ENCODE measurements at places on chromosomes 3 and 15.

DNA sequence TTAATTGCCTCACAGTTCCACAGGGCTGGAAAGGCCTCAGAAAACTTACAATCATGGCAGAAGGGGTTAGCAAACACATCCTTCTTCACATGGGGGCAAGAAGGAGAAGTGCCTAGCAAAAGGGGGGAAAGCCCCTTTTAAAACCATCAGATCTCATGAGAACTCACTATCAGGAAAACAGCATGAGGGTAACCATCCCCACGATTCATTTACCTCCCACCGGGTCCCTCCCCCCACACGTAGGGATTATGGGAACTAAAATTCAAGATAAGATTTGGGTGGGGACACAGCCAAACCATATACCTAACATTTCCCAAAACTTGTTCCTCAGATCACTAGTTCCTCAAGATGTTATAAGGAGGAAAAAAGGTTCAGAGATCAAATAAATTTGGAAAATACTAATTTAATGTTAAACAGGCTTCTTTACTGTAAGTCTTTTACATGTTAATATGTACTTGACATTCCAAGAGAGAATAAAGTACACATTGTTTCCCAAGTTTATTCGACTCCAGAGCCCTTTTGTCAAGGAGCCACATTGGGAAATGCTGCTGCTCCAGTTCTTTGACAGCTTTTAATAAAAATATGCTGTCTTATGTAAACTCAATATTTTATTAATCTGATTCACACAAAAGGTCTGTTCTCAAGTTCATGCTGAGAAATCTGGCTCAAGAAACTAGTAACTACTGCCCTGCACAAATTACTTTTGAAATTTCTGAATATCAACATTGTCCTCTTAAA lies 17.8 kb downstream of the HERC1 start:
- DNase-seq = no peak

DNA sequence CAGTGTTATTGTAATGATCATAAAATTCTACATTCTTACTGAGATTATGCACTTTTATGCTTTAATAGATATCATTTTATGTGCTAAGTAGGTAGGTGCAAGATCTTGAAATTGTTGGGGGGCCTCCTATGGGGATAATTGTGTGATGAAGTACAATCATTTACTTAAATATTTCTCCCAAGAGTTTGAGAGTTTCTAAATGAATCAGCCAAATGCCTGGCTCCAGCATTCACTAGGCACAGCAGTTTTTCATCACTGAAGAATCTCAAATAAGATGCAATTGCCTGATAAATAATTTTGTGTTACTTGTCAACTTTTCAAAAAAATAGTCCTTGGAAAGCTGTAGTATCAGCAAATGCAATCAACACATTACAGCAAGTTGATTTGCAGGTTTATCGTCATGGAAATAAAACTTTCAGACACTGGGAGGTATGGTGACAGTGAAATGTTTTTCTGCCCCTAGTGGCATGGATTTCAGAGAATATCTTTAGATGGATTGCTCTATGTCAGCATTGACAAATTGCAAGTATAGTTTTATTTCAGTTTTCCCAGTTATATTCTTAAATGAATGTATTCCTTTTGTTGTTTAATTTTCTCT lies 167.1 kb downstream of the NEK11 start:
- DNase-seq = no peak

GRCh38 chr3:123586131-123586530 lies 1.3 kb upstream of the HACD2 start:
- DNase-seq = no peak

DNA sequence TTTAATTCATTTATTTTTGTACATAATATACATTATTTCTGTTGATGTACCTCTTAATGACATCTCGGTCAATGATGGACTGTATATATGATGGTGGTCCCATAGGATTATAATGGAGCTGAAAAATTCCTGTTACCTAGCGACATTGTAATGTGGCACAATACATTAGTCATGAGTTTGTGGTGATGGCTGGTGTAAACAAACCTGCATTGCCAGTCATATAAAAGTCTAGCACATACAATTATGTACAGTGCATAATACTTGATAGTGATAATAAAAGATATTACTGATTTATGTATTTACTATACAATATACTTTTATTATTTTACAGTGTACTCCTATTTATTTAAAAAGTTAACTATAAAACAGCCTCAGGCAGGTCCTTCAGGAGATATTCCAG lies 15.1 kb downstream of the TTC14 start:
- no peak for DNase-seq

DNA sequence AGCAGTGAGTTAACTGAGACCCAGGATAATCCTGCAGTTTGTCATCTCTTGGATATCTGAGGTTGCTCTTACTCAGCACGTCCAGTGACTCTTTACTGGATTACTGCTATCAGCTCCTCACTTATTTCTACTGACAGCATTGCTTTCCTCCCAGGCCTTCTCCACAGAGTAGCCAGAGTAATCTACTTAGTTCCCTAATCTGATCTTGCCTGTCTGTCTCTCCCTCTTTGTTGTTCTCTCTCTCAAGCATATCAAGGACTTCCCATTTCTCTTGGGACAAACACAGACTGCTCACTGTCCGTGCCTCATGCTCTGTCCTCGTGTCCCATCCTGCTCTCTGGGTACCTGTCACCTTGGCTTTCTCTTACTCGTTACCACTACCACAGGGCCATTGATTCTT lies 376.2 kb downstream of the FEZF2 start:
- no peak for DNase-seq

DNA sequence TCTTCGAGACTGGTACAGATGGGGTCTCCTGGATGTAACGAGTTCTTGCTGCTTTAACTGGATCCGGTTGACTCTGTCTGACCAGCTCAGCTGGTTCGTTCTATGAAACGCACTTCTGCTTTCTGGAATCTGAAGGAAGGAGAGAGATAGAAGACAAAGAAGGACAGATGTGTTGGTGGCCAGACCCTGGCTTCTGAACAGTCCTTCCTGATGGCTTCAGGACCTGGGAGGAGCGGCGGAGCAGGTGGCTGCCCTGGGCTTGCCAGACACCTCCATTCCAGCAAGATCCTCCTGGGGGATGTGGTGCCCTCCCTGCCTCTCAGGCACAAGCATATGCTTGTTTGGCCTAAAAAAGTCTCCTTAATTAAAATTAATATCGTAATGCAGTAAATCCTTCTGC lies 99.9 kb downstream of the APBA2 start:
- no peak for DNase-seq

DNA sequence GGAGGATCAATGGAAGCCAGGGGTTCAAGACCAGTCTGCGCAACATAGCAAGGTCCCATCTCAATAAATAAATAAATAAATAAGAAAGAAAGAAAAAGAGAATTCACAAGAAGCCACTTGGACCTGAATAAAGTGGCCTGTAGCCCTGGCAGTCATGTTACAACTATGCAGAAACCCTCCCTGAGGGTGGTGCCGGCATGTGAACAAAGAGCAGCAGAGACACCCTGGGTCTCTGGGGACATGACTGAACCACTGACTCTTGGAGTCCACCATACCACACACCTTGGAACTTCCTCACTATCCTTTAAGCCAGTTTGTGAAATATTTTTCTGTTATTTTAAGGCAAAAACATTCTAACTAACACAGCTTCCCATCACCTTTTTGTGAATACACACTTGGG lies 93.0 kb downstream of the MEIS2 start:
- no peak for DNase-seq

DNA sequence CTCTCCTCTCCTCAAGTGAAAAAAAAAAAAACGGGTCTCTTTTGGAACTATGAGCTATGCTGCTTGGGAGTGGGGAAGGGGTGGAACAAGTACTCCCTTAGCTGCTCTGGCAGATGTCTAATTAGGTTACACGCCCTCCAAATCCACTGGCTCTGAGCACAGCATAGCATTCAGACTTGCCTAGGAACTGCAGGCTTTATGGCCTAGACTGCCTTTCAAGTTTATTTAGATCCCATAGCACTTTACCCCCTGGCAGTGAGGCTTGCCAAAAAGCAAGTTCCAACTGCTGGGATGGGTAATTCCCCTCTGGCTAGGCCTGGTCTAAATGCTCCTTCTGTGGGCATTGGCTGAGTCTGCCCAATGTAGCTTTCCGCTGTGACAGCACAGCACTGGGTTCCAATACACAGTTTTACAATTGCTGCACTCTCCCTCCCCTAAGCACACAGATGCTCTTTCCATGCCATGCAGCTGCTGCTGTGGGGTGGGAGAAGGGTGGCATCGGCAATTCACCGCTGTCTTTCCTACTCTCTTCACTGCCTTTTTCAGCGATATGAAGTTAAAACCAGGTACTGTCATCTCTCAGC lies 152.8 kb downstream of the KCNAB1 start:
- DNase-seq = no peak

DNA sequence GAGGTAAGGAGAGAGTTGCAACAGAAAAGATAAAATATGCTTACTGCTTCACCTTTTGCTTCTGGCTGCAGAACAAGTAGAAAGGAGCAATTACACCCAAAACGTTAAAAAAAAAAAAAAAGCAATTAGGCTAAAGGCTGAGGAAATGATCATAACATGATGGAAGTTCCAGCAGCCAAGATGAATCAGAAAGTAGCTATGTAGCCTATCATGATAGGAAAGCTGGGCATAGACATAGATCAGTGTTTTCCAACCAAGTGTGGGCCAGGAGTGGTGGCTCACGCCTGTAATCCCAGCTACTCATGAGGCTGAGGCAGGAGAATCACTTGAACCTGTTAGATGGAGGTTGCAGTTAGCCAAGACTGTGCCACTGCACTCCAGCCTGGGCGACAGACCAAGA lies 52.6 kb downstream of the AGTR1 start:
- DNase-seq = no peak

DNA sequence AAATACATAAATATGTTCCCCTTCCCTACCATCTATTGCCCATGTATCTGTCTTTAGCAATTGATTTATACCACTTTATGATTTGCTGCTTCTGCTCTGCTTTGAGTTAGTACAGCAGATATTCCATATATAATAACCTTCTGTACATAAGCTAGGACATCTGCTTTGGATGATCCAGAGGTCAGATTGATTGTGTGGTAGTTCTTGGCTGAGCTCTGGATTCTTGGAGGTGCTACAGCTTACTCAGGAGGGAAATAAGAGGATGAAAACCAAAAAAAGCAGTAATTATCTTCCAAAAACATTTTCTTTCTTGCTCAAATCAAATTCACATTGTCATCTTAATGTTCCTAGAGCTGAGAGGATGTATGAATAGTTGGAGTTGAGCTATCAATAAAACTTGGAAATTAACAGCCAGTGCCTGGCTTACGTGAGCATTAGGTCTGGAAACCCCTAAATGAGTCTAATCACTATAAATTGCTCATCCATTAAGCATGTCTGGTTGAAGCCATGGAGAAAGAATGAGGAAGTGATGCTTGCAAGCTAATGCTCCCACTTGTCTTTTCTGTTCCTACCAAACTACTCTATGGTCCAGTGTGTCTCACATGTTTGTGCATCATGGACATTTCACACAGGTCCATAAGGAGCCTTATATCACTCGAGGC lies 36.3 kb upstream of the TMEM42 start:
- no peak for DNase-seq

GRCh38 chr3:98732286-98733052 lies 30.7 kb upstream of the ST3GAL6 start:
- DNase-seq = peak; percentile 5

GRCh38 chr15:91468871-91469580 lies 369.0 kb downstream of the SV2B start:
- no peak for DNase-seq

DNA sequence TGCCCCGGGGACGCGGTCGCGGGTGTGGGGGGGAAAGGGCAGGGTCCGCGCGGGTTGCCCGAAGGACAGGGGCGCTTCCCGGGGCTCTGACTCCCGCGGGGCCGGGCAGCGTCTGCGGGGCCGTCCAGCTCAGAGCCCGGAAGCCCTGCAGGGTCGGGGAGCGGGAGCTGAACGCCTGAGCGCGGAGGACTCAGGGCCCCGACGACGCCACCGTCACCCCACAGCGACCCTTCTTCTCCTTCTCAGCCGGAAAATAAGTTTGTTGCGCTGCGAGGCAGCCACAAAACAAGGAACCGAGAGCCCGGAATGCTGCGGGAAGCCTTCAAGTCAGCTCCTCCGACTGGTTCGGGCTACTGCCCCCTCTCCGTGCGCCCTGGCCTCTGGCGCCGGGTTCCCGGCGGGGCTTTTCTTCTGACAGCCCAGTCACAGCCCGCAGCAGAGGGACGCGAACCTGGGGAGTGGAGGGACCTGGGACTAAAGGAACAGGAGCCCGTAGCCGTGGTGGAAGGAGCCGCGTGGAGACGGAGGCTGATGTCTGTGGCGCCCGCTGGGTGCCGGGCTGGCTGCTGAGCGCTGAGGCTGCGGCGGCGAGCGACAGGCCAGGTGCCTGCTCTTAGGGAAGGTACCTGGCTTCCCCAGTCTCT lies 484 bp downstream of the CNTN4 start:
- DNase-seq = no peak

DNA sequence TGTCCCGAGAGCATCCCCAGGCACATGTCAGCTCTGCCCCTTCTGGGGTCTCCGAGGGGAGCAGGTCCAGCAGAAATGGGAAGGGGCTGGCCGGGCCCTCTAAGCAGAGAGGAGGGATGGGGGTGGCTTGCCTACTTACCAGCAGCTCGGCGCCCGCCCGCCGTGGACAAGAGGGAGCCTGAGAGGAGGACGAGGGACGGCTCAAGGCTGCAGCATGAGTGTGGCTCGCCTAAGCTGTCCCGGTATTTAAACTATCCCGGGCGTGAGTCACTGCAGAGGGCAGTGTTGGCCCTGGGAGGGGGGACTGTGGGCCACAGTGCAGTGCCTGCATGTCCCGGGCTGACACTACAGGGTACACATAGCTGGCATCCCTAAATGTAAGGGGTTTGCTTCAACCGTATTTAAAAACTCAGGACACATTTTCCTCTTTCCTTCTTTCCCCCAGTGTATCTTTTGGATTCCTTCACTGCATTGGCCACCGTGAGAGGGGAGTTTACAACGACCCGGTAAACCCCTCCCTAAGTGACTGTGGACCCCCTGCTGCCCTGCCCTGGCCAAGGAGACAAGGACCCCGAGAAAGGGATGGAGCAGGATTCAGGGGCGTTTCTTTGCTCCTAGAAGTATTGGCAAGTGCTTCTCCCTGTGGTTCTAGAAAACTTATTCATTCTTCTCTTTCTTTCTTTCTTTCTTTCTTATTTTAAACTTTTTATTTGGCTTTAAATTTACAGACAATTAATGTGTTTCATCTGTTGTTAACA lies at the start of gene LRRC15:
Gene LRRC15, minus strand, starts transcription at position 222 of the 758 bp plus-strand sequence. CDS start 8,700 bp downstream, outside the sequence.
- DNase-seq = no peak

DNA sequence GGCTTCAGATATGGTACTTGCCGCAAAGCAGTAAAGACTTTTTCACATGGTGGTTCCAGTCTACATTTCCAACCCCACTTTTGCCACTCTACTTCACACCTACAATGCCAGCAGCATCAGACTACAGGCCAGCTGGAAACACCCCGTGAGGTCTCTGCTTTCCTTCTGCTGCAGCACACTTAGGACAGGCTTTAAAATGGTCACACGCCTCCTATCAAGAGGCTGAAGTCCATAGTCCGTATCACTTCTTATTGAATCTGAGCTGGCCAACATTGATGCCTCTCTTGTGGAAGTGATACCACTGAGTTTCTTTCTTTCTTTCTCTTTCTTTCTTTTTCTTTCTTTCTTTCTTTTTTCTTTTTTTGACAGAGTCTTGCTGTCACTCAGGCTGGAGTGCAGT lies 59.8 kb downstream of the ZNF860 start:
- no peak for DNase-seq

Measured in naive thymus-derived CD8-positive, alpha-beta T cell (primary cell).